ENCODE measurements at places on chromosomes 5 and 9.

DNA sequence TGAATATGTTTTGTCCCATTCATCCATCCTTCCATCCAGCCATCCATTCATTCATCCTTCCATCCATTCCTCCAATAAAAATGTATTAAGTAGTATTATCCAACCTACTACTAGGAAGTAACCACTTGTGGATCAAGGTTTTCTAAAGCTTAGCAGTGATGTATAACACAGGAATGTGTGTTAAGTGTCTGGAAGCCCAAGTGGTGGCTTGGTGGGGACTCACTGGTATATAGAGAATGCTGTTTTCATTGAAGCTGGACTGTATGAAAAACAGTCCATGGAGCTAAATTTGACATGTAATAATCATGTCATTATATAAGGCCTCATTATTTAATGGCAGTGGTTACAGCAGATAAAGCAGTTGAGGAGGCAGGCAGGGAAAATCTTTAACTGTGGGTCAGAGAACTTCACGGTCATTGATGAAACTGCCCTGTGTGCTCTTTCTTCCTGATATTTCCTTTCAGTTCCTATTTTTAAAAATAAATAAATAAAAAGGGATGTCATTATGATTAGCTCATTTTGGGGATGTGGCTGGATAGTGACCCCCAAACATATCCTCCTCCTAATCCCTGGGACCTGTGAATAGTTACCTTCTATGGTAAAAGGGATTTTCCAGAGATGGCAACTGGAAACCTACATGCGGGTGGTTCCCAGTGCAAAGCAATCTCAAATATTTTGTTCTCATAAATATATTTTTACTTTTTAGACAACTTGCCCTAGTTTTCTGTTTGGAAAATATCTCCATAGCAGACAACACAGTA, 82.3 kb downstream of the DAPK1 start:
- no peak for DNase-seq

DNA sequence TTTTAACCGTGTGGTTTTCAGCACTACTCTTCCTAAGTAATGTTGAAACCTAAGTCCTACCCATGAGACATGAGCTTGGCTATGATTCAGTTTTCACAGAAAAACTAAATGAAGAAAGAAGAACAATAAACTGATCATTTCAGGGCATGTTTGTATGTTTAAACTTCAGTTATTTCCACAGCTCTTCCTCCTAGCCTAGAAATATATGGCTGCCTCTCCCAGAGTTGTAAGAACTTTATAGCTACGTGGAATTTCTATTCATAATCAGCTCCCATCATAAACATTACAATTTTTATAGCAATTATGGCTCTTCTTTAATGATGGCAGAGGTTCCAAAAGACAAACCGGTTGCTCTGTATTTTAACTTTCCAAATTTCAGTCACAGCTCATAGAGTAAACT, 314.7 kb upstream of the ADAMTSL1 start:
- no peak for DNase-seq

DNA sequence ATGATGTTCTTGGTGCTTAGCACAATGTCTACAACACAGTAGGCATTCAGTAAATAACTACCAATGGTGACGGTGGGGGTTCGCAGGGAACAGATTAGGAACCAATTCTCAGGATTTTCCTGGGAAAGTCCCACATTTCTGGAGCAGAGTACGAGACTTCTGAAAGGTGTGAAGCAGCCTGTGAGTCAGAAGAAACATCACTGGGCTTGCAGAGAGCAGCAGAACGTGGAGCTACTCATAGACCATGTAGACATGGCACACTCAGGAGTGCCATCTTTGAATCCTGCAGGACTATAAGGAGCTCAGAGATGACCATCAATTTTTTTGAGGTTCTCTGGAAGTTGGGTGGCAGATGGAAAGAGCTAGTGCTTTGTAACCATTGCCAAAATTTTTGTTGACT, 106.6 kb upstream of the ANKRD55 start:
- DNase-seq, result no peak

- no peak for DNase-seq
Observed at GRCh38 chr5:1008451-1009358, at the start of gene NKD2. TSS of gene NKD2 (plus strand) at chr5:1008802. CDS start at chr5:1009058, 256 bp downstream.

DNA sequence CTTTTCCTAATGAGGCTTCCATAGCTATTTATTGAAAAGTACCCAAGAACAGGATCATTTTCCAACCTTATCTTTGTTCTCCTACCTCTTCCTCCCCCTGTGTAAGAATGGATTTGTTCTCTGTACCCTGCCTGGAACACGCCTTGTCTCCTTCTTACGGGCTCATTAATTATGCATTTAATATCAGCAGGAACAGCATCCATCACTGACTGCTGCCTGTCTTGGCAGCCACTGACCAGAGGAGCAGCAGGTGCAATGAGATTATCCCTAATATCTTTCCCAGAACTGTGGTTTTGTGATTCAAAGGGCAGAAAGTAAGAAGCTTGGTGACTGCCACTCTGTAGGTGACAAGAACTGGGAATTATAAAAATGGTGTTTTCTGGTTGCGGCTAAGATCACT, 19.3 kb upstream of the INSYN2B start:
- no peak for DNase-seq

DNA sequence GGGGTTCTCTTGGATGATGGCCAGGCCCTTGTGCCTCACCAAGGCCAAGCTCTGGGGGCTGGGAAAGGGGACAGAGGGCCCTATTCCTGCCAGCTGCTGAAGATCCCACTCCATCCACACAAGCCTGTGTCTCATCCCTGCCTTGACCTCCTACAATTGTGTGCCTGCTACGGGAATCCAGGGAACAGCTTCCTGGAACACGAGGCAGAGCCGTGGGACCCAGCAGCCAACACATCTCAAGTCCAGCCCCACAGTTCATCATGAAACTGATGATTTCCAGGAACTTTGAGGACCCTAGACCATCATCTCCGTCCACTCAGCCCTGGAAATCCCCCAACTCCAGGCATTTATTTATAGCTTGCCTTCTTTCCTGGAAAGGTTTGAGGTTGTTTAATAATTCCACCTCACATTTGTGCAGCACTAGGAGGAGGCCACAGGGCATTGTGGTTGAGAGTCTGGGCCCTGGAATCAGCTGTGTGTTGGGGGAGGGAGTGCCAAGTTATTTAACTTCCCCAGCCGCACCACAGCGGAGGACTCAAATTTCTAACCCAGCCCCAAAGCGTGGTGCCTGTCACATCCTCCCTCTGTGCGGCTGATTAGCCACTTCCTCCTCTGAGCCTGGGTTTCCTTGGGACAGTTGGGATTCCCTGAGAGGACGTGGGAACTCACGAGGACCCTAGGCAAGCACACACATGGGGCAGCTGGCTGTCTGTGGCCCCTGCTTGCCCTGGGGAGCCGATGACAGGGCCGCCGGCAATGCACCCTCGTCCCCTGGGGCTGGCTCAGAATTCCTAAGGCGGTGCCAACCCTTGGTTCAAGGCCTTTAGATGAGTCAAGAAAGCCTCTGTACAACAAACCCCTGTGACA, 58.2 kb upstream of the GGTA1 start:
- no peak for DNase-seq

Data from keratinocyte (primary cell).